ENCODE measurements at places on chromosomes 4 and X.

- DNase-seq: no peak
These were observed 756.3 kb upstream of the ATOH1 start for GRCh38 chr4:93072292-93072691.

GRCh38 chrX:110442635-110443034, 84.0 kb downstream of the RTL9 start:
- DNase-seq: no peak

- no peak for DNase-seq
These were observed 248.7 kb downstream of the IL1RAPL1 start for GRCh38 chrX:28835991-28836390.

- no peak for DNase-seq
These were observed 161.5 kb downstream of the ARHGAP6 start for GRCh38 chrX:11504234-11504633.

DNA sequence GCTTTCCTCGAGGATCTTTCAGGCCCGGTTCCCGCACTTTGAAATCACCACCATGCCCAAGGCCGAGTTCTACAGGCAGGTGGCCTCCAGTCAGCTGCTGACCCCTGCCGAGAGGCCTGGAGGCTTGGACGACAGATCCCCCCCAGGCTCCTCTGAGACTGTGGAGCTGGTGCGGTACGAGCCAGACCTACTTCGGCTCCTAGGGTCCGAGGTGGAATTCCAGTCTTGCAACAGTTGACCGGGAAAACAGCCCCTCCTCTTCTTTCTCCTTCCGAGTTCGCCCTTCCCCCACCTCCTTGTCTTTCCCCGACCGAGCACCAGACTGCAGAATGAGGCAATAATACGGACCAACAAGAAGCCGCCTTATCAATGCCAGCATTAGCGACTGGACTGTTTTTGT, 54.4 kb downstream of the ELF4 start:
- no peak for DNase-seq

GRCh38 chr4:152352215-152352614, 183.7 kb downstream of the FBXW7 start:
- no peak for DNase-seq

DNA sequence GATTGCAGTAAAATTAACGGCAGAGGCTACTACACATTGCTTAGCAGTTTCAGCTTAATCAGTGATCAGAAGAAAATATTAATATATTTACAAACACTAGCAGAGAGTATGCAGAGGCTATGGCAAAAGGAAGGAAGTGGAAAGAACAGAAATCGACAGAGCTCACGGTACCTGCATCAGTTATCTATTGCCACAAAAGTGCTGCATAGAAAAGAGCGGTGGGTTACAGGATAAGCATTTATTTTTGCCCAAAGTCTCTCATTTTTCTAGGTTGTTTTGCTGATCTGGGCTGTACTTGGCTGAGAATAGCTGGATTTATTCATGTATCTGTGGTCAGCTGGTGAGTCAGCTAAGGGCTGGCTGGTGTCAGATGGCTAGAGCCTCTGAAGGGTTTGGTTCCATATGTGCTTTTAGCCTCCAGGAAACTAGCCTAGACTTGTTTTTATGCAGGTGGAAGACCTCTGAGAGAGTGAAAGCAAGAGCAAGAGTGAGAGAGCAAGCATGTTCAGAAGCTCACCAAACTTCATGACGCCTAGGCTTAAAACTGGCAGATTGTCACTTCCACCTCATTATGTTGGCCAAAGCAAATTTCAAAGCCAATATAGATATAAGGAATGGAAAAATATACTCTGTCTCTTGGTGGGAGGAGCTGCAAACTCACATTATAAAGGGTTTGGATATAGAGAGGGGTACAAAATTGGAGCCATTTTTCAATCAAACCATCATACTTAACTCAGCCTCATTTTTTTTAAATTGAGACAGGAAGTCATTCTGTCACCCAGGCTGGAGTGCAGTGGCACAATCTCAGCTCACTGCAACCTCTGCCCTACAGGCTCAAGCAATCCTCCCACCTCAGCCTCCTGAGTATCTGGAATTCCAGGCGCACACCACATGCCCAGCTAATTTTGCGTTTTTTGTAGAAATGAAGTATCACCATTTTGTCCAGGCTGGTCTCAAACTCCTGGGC, 153.2 kb upstream of the RPL34 start:
- peak; percentile 9 for DNase-seq

DNA sequence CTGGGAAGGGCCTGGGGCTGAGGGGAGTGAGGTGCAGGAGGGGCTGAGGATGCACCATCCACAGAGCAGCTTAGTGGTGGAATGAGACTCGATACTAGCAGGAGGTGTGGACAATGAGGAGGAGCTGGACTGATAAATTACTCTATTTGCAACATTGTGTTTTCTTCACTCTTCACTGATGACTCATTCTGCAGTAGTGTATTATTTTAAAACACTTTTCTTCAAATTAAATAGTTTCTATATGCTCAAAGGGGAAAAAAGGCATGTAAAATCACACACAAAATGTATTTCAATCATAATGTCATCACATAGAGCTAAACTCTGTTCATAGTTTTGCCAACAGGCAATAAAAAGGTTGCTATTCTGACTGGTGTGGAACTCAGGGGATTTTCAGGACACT, 467.0 kb upstream of the CTSO start:
- no peak for DNase-seq

DNA sequence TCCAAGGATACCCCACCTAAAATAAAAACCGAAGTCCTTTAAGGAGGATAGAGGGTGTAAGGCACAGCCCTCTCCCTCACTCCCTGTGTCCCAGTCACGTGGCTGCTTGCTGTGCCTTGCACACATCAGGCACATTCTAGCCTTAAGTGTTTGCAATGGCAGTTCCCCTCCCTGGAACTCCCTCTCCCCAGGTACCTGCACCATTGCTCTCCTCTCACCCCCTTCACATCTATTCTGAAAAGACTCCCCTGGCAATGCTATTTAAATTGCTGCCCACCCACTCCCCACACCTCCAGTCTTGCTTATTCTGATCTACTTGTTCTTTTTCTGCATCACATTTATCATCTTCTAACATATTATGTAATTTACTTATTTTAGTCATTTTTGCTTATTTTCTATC, 91.6 kb upstream of the LNX1 start:
- DNase-seq: no peak

DNA sequence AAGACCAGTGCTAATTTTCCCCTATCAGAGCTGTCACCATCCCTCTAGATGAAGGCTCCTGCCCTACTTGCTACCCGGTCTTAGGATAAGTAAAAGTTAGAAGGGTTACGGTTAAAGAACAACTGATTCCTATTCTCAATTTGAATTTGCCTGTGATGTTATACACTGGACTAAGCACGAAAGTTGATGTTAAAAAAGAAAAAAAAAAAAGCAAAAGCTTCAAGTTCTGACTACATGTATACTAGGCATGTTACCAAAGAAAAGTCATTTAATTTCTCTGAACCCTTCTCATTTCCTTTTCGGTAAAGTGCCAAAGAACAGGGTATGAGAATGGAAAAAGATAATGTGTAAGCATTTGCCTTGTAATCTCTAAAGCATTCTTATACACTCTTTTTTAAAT, 1.4 kb upstream of the PPID start:
- no peak for DNase-seq

GRCh38 chr4:3530663-3531254, 1.5 kb downstream of the LRPAP1 start:
- DNase-seq: no peak

- no peak for DNase-seq
These were observed 101.5 kb downstream of the PSAPL1 start for GRCh38 chr4:7333024-7333780.

DNA sequence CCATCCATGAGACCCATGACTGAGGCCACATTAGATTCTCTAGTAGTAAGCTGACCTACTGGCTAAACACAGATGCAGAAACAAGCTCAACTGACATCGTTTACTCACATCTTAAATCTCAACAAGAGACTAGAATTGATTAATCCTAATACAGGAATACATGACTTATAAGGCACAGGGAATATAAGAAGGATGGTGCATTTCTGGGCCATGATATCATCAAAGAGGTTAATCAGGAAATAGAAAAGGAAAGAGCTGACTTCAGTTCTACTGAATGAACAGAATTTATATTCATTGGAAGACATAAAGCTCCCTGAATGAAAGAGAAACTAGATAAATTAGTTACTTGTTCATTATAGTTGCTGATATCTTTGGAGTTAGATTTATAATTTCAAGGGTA, 1406.5 kb downstream of the STIM2 start:
- DNase-seq: no peak

GRCh38 chr4:6338175-6338950, 68.7 kb downstream of the WFS1 start:
- DNase-seq: no peak

DNA sequence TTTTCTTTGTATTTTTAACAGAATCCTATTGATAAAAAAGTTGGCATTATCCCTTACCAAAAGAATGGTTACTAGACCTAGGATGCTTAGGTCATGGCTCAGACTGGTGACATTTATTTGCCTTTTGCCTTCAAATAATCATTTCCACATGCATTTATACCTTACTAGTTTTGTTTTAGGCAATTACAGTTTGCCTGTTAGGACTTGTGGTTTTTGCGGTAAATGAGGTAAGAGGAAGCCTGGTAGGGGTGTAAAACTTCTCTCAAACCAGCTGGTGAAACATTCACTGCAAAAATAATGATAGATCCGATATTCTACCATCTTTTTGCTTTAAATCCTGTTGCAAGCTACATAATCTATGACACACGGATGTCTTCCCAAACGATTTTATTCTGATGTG, 12.1 kb downstream of the LAMP2 start:
- DNase-seq: no peak

DNA sequence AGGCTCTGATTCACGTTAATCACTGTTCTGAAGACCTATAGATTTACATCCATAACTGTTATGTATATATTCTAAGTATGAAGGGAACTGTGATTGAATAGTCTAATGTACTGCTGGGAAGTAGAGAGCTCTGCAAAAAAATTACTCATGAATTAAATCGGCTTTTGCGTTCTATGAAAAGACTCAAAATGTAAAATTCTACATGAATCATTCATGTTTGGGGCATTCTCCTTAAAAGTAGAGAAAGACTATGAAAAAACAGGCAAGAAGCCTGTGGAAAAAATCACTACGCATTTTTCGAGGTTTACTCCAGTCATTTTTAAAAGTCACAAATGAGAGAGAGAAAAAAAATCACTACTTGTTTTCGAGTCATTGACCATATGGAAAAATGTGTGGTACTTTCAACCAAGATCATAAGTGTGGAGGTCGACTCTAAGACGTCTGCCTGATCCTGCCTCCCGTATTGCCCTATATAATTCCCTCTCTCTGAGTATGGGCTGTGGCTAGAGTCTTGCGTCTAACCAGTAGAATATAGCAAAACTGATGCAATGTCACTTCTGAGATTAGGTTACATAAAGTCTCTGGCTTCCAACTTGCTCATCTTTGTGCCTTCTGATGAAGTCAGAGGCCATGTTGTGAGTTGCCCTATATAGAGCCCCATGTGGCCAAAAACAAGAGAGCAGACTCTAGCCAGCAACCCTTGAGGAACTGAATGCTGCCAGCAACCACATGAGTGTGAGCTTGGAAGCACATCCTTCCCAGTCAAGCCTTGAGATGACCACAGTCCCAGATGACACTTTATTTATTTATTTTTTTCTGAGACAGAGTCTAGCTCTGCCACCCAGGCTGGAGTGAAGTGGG, 32.1 kb upstream of the VEGFD start:
- no peak for DNase-seq

DNA sequence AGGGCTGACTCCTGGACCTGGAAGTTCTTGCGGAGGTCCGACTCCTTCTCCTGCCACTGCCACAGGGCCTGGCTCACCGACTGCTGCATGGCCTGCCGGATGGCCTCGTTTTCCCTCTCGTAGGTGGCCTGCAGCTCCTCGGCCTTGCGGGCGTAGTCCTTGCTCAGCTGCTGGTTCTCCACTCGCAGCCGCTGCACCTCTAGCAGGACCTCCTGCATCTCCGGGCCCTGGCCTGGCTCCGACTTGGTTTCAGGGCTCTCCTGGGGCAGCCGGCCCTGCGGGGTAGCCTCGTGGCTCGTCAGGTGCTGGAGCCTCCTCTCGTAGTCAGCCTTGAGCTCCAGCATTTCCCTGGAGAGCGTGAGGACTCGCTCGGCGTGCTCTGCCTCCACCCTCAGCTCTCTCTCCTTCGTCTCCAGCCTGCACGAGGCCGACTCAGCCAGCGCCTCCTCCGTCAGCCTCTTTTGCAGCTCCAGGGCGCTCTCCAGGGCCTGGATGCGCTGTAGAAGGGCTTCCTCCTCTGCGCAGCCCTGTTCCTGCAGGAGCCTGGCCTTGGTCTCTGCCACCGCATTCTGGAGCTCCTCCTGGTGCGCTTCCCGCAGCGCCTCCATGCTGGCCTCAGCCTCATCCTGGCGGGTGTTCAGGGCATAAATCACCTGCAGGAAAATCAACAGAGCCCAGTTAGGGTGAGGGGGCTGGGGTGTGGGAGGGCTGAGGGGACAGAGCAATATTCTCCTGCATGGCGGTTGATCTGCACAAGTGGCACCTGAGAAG, 72.2 kb downstream of the FAM184B start:
- no peak for DNase-seq

GRCh38 chrX:20527558-20528011, 260.9 kb upstream of the RPS6KA3 start:
- peak; percentile 42 for DNase-seq

- no peak for DNase-seq
These were observed 69.6 kb upstream of the BCOR start for GRCh38 chrX:40167233-40167849.

DNA sequence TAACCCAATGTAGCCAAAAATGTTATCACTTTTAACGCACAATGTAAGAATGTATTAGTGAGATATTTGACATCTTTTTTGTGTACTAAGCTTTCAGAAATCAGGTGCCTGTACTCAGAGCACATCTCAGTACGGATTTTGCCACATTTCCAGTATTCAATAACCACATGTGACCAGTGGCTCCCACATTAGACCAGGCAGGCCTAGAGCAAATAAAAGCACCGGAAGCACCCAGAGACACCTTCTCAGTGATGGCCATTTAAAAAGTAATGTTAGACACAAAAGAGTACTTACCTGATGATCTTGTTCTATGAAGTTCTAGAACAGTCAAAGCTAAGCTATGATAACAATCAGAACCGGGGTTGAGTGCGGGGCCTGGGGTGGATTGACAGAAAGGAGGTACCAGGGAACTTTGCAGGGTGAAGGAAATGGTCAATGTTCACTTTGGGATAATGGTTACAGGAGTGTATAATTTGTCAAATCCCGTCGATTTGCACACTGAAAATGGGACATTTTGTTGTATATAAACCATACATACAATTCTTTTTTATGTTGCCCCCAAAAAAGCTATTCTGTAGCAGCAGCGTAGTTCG, 1.2 kb downstream of the CTPS2 start:
- DNase-seq: no peak

DNA sequence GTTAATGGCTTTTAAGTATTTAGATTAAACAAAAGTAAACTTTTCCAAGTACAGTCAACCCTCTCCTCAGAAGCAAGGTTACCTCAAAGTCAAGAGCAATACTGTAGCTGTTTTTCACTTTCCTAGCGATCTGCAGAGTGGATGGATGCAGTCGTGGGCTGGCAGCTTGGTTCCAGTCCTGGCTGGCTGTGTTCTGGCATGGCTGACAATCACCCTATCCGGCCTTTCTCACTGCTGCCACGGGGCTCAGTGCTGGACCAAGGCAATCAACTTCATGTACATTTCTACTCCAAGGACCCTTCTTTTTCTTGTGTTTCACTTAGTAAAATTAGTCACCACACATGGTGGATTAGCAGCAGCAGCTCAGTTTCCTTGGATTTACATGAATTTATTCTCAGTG, 208.3 kb downstream of the GABRB1 start:
- no peak for DNase-seq

- DNase-seq: no peak
These were observed 91.9 kb upstream of the PPP1R2C start for GRCh38 chrX:42869659-42870476.

Data from DMS79 treated with DMSO at 0.1 percent for 48 hours (cell line).